ENCODE measurements at places on chromosomes 13 and 19.

- DNase-seq, result no peak
These were observed 18.2 kb upstream of the ZNF14 start for GRCh38 chr19:19750842-19751790.

- no peak for DNase-seq
These were observed 162.1 kb upstream of the TMTC4 start for GRCh38 chr13:100836711-100837110.

DNA sequence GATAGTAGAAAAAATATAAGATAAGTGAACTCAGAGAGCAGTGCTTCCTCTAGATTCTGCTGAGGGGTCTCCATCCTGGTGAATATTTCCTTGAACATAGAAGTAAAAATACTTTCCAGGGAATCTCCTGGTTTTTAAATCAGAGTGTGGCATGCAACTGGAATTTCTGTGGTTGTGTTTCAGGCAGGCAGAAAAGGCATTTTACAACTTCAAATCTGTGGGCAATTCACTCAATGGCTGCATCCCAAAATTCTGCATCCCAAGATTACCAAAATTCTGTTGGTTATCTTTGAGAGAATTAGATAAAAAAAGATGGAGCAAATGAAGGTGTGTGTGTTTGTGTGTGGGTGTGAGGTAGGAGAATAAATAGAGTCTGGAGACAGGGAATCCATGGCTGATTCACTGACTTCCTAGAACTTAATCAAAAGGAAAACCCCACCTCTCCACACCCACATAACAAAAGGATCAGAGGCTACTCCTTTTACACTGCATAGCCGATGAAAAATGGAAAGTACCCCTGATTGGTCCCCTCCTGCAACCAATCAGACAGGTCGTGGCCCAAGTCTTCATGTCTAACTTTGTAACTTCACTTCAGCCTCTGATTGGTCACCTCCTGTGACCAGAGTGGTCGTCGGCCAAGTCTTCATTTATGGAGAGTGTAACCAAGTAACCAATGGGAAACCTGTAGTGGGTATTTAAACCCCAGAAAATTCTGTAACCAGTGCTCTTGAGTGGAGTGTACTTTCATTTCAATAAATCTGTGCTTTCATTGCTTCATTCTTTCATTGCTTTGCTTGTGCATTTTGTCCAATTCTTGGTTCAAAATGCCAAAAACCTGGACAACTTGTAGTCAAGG, 112.8 kb downstream of the DLEU7 start:
- DNase-seq, result no peak

DNA sequence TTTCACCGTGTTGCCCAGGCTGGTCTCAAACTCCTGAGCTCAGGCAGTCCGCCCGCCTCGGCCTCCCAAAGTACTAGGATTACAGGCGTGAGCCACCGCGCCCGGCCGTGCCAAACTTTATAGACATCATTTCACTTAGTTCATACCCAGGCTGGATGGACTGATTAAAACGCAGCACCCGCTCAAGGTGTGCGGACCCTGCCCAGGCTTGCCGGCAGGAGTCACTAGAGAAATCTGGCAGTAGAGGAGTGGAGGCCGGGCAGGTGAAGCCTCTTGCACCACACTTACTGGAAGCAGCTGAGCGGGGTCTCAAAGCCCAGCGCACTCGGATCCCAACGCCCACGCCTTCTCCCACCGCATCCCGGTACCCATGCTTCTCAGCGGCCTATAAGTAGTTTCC, 11.4 kb downstream of the PTGIR start:
- DNase-seq, result no peak

DNA sequence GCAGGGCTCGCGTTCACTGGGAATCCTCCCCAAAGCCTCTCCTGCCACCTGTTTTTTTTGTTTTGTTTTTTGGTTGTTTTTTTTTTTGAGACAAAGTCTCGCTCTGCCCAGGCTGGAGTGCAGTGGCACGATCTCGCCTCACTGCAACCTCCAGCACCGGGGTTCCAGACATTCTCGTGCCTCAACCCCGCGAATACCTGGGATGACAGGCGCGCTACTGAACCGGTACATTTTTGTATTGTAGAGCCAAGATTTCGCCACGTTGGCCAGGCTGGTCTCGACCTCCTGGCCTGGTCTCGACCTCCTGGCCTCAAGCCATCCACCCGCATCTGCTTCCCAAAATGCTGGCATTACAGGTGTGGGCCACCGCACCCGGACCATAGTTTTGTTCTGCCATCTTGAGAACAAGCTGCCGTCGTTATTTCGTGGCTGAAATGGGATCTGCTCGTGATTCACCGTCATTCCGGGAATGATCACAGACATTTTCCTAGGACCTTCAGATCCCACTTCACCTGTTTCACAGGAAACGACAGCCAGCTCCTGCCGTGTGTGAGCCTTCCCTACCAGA, 46.8 kb downstream of the OXGR1 start:
- no peak for DNase-seq

- no peak for DNase-seq
These were observed 94.6 kb downstream of the TSHZ3 start for GRCh38 chr19:31254611-31255010.

- no peak for DNase-seq
These were observed 25.6 kb downstream of the EPS15L1 start for GRCh38 chr19:16446108-16446723.

GRCh38 chr19:19461671-19462622, 53.4 kb downstream of the TSSK6 start:
- DNase-seq, result no peak
